ENCODE measurements at places on chromosomes 16 and 17.

GRCh38 chr16:11349599-11350276 lies 4.5 kb downstream of the RMI2 start:
- no peak for DNase-seq

DNA sequence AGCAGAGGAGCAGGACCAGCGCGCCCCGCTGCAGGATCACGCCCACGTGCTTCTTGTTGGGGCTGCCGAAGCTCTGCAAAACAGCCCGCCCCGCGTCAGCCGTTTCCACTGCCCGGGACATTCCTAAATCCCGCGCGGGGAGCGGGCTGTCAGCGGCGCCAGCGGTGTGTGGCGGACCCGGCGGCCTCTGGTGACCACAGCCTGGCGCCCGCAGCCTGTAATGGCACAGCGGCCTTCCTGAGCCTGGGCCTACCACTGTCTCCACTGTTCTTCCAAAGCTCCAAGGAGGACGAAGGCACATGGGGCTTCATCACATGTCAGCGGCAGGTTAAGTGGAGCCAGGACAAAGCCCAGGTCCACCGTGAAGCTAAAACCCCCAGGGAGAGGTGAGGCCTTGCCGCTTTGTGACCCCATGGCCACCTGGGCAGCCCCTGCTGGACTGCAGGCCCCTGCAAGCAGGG lies 2.5 kb downstream of the SLC47A2 start:
- DNase-seq = no peak

- DNase-seq = no peak
These were observed 55.4 kb upstream of the ENDOV start for GRCh38 chr17:80359422-80360110.

DNA sequence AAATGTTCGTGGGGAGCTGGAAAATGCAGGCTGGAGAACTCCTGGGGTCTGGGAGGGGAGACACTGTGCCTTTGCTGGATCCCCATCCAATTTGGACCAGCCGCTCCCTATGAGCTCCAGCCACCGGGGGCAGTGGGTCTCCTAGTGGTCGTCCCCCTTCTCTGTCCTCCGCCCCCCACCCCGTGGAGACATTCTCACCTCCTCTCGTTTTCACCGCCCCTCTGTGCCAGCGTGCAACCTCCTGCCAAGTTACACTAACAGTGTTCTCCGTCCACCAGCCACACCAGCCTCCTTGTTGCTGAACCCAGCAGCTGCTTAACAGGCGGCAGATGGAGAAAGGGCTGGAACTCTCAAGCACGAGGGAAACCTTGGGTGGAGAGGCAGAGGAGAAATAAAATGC lies 67.4 kb upstream of the SOX9 start:
- no peak for DNase-seq

DNA sequence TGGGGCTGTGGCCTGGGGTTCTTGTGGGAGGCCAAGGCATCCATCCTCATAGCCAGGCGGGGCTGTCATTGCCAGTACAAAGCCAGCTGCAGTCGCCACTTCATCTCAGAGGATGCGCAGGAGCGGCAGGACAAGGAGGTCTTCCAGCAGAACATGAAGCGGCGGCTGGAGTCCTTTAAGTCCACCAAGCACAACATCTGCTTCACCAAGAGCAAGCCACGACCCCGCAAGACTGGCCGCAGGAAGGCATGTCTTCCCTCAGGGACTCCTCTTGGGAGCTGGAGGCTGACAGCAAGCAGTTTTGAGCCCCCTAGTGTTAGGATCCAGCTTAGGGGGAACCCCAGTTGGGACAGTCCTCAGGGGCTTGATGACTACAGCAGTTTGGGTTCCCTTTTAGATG lies 15.1 kb upstream of the PLEKHG4 start:
- no peak for DNase-seq

GRCh38 chr17:81491181-81491581 lies 21.4 kb downstream of the ACTG1 start:
- DNase-seq = no peak

GRCh38 chr16:54347961-54348360 lies 61.4 kb upstream of the IRX3 start:
- no peak for DNase-seq

GRCh38 chr17:80926591-80927250 lies 64.9 kb upstream of the CHMP6 start:
- DNase-seq = no peak

DNA sequence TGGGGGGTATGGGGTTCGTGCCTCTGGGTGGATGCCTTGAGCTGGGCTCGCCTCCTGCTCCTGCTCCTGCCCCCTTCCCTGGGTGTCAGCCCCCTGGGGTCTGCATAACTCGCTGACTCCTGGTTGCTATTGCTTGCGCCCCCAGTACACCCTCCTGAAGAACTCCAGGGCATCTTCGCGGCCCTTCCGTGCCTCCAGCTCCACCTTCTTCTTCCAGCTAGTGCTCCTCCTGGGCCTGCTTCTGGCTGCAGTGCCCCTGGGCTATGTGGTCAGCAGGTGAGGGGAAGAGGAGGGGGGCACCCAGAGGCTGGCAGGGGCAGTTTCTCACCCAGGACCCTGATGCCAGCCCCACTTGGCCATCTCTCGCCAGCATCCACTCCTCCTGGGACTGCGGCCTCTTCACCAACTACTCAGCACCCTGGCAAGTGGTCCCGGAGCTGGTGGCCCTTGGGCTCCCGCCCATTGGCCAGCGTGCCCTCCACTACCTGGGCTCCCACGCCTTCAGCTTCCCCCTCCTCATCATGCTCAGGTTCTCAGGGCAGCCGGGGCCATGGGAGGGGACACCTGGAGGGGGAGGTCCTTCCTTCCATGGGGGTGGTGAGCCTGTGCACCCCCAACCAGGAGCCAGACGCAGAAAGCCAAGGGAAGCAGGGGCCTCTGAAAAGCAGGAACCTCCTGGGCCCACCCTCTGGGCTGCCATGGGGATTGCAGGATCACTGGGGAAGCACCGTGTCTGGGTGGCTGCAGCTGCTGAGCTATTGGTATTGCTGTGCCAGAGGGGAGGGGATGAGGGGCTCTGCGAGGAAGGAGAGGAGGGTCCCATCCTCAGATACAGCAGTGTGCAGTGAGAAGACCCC lies 7.8 kb upstream of the C17orf99 start:
- DNase-seq = no peak

DNA sequence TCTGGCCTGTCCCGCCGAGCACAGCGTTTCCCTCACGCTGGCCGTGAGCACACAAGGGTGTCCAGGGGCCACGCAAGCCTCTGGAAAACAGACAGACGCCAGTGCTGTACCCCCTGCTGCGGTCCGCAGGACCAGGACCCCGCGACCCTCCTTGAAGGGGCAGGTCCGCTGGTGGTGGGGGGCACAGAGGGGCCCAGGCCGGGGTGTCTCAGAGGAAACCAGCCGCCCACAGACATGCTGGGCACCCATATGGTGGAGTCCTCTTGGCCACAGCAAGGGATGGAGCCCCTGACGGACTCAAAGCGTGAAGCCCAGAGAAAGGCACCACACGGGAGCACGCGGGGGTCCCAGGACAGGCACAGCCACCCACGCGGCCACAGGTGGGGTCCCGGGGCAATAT lies 34.4 kb downstream of the METRNL start:
- no peak for DNase-seq

DNA sequence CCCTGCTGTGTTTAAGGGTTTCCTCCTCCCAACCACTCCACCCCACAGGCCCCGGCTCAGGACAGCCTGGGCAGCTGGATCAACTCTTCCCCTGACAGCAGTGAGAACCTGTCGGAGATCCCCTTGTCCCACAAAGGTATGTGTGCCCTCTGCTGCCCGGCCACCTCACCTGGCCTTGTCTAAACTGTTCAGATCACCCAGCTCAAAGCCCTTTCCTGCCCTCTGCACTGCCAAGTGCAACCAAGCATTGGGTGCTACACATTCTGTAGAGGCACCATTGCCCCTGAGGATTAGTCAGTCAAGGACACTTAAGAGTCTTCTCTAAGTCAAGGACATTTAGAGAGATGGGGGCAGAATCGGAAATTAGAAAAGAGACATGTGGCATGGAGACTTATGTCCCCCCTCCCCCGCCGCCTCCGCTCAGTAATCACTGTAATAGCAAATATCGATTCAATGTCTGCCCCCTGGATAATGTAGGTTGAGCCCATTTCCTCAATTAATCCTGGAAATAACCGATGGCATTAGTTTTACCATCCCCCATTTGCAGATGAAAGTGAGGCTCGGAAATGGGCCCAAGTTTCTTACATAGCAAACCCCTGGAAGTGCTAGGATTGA lies 8.1 kb downstream of the BTBD17 start:
- no peak for DNase-seq

- DNase-seq = peak; percentile 35
These were observed 14.9 kb upstream of the TBX21 start for GRCh38 chr17:47717979-47718621.

DNA sequence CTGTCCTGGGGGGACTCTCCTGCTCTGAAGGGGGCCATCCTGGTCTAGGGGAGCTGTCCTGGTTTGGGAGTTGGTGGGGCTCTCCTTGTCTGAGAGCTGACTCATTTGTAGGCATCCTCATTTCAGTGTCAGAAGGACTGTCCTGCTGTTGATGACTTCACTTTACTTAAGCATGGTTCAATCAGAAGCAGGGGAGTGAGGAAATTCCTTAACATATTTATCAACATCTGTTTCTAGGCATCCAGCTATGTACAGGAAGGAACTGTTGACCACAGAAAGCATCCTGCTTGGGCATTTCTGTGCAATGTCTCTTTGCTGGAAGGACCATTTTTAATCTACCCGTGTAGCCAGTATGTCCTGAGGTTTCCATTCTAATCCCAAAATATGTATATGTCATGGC lies 502.7 kb upstream of the HSBP1 start:
- DNase-seq = no peak

DNA sequence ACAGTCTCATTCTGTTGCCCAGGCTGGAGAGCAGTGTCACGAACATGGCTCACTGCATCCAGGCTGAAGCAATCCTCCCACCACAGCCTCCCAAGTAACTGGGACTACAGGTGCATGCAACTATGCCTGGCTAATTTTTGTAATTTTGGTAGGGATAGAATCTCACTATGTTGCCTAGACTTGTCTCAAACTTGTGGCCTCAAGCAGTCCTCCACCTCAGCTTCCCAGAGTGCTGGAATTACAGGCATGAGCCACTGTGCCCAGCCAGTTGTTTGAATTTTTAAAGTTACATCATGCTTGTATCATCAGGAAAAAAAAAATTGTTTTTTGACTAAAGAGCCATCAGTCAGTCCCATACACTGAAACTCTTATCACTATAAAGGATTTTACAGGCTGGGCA lies 17.1 kb upstream of the VPS4A start:
- DNase-seq = no peak

- DNase-seq = no peak
These were observed 80.3 kb upstream of the ZNF750 start for GRCh38 chr17:82920150-82920549.

- no peak for DNase-seq
These were observed 22.3 kb upstream of the BRD7 start for GRCh38 chr16:50390914-50391716.

- no peak for DNase-seq
These were observed 7.1 kb downstream of the KRT13 start for GRCh38 chr17:41498276-41498675.

- no peak for DNase-seq
These were observed 5.6 kb downstream of the BAIAP3 start for GRCh38 chr16:1338855-1339675.

DNA sequence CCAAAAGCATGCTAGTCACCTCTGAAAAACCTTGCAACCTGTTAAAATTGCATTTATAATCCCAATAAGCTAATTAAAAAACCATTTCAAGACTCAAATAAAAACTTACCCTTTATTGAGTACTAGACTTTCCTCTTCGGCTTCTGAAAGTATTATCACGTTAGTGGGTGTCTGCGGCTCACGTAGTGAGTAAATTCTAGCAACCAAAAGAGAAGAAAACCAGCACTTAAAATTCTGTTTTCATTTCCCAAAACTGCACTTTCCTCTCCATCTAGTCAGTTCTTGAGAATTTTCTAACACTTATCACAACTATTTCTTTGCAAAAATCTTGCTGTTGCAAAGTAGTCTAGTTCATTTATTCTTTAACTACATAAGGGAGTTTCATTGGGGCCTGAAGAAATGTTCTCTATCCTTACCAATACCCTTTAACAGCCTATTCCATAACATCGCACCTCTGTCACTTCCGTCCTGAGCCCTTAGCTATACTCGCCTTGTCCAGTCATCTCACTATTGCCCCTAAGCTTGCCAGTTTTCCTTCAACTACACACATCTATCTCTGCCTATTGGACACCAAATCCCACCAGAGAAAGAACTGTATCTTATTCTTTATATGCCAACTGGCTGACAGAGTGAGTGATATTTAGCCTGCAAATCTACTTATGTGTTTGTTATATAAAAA lies 8.7 kb downstream of the NUP88 start:
- no peak for DNase-seq

DNA sequence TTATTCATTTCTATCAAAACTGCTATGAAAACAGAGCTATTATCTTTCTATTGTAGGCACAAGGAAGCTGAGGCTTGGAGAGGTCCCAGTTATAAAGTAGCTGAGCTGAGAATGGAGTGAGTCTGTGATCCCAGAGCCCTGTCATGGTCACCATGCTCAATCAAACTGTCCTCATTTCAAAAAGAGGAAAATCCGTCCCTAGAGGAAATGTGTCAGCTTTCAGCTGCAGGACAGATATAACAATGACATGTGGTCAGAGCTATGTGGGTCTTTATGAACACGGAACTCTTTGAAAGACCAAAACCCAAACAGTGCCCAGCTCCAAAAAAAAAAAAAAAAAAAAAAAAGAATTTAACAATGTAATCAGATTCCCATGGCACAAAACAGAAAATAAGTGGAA lies 266.1 kb downstream of the XYLT1 start:
- no peak for DNase-seq

GRCh38 chr16:29819506-29819905 lies 756 bp upstream of the MVP start:
- DNase-seq = no peak

DNA sequence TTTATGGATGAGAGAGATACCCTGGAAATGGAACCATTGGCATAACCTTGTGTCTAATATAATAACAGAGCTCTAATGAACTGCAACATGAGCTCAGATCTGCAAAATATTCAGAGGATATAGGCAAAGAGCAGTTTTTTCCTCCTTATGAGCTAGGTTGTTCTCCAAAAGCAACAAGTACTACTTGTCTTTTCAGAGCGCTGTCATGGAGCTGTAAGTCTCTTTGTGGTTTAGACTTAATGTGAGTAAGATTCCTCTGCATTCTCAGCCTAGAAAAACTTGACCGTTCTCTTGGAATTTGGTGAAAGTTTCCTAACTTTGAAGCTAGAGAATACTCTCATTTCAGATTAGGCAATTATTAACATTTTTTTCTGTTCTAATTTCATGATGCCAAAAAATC lies 85.2 kb downstream of the FTO start:
- DNase-seq = no peak

- DNase-seq = no peak
These were observed 278.9 kb upstream of the XYLT1 start for GRCh38 chr16:17749706-17750105.

- DNase-seq = peak; percentile 10
These were observed 183.5 kb downstream of the SEC14L1 start for GRCh38 chr17:77324227-77324626.

- no peak for DNase-seq
These were observed 25.0 kb downstream of the XPO6 start for GRCh38 chr16:28186752-28187151.

- no peak for DNase-seq
These were observed 5.0 kb downstream of the ARHGEF15 start for GRCh38 chr17:8314797-8315763.

GRCh38 chr16:55836158-55836611 lies 3.3 kb upstream of the CES1 start:
- DNase-seq = no peak

- DNase-seq = no peak
These were observed 8.2 kb downstream of the PDE6G start for GRCh38 chr17:81648013-81648706.

GRCh38 chr16:10812312-10813098 lies 6.1 kb downstream of the TVP23A start:
- no peak for DNase-seq
